NCI-H446 treated with DMSO at 0.1 percent for 48 hours (cell line): ENCODE measurements at places on chromosomes 2 and 18.
A peak's percentile ranks its signal among the peaks of the same experiment; 100 is the strongest.

GRCh38 chr2:172095146-172095904 lies 7.4 kb downstream of the DLX2 start:
- peak; percentile 28 for DNase-seq

DNA sequence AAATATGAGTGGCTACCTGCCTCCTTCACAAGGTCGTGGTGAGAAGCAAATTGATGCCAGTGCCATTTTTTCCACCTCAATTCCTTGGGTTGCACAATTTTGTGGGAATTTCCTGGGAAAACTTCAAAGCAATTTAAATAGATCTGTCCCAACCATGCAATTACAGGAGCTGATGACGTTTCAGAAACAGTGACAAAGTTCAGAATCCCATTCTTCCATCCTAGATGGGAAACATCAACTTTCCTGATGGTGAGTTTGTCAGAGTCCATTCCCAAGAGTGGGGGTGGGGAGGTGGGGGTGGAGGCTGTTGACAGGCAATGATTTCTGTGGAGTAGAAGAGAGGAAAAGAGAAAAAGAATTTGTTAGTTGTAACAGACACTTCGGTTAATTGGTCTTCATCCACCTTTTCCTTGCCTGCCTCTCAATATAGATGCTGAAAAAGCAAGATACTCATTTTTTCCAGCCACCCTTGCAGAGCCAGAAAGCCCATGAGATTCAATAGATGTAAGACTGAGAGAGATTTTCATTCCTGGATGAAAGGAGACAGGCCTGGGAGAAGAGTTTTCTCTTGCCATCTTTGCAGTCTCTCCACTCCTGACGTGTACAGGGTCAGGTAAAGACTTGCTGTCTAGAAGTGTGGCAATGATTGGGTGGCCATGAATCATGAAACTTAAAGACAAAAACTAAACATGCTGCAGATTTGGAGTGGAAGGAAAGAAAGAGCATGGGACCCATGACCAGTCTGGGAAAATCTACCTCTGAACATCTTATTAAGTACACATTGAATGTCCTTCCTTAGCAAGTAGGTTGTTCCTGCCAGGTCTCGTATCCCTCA lies 47.3 kb downstream of the SOCS6 start:
- DNase-seq, result no peak

DNA sequence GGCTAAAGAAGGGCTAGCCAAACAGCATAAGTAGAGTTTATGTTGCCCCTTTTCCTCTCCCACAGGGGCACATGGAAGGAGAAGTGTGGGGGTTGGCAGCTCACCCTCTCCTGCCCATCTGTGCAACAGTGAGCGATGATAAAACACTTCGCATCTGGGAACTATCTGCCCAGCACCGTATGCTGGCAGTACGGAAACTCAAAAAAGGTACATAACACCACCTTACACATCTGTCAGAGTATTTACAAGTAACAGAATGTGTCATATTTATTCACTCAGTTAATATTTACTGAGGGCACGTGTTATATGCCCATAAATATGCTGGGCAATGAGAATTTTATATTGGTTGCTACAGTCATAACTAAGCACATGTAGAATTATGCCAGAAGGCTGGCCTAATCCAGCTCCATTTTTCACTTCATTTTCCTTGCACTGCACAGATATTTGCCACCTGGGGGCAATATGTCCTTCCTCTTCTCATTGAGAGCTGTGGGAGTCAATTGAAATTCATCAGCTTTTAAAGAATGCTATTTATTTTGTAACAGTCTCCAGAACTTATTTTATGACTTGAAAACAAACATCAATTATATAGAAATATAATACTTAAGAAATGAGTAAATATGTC lies 150.6 kb downstream of the RTN4 start:
- DNase-seq, result peak; percentile 55

GRCh38 chr18:58024139-58024538 lies 19.9 kb upstream of the NEDD4L start:
- no peak for DNase-seq

- peak; percentile 25 for DNase-seq
Measured at GRCh38 chr2:168136392-168136977, 110.9 kb downstream of the STK39 start.

- no peak for DNase-seq
Measured at GRCh38 chr2:74019516-74019915, 34.8 kb downstream of the TET3 start.

- no peak for DNase-seq
Measured at GRCh38 chr2:190663839-190664238, 15.0 kb downstream of the NAB1 start.

- no peak for DNase-seq
Measured at GRCh38 chr2:98551316-98551715, 57.0 kb downstream of the COA5 start.

DNA sequence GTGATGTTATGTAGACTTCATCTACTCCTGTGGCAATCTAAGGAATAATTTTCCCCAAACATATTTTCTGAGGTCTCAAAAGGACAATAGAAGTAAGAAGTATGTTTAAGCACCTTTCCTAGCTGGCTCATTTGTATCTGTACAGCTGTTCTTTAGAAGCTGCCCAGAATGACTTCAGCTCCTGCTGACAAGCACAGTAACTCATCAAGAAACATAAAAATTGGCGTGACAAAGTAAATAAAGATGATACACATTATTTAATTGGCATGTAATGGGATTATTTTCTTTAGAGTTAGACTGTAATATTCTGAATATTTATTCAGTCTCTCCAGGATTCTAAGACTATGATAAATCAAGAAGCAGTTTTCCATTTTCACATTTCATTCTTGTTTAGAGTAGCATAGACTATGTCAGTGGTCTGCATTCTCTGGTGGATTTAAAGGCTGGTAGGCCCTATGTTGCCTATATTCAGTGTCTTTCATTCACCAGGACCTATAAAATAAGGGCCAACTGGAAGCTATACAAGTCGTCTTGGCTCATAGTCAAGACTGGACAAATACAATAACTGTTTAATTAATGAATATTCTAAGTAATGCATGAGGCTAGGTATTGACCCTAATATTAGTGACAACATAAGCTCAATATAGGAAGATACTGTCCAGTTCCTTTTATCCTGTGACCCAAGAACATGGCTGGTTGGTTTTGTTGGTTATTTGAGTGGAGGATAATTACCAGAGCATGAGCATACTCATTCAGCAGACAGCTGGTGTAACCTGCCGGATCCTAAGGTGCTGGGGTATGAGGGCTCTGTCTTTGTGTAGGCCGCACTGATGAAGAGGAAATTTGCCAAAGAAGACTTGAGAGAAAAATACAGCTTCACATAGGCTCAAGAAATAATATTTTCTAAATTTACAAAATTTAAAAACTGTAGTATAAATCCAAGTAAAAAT lies 107.0 kb downstream of the PDE1A start:
- DNase-seq, result peak; percentile 87

GRCh38 chr2:133667085-133667484 lies 98.8 kb upstream of the NCKAP5 start:
- no peak for DNase-seq
